ENCODE measurements at places on chromosomes 4 and X.

- no peak for DNase-seq
Measured at GRCh38 chr4:13928214-13928613, 300.7 kb upstream of the BOD1L1 start.

DNA sequence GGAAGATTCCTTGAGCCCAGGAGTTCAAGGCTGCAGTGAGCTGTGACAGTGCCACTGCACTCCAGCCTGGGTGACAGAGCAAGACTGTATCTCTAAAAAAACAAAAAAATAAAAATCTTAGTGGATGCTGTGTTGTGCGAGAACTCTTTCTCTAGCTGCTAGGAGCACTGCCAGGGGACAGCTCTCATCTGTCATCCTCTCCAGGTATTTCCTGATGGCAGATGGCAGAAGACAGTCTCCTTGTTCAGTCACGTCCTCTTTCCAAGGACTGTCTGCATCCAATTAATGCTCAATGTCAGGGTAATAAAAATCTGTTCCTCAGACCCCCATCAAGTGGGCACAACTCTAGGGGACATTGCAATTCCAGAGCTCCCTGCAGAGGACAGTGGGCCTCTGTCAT lies 29.2 kb downstream of the PPM1K start:
- DNase-seq = no peak

- no peak for DNase-seq
Measured at GRCh38 chr4:89161841-89162240, 50.5 kb downstream of the TIGD2 start.

DNA sequence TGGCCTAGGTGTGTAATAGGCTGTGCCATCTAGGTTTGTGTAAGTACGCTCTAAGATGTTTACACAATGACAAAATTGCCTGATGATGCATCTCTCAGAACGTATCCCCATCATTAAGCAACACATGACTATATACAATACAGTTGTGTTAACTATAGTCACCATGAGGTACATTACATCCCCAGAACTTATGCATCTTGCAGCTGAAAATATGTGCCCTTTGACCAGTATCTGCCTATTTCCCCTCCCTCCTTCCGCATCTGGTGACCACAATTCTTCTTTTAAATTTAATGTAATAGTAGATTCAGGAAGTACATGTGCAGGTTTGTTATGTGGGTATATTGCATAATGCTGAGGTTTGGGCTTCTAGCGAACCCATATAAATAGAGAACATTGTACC lies 239.8 kb upstream of the IL1RAPL1 start:
- DNase-seq = peak; percentile 34

DNA sequence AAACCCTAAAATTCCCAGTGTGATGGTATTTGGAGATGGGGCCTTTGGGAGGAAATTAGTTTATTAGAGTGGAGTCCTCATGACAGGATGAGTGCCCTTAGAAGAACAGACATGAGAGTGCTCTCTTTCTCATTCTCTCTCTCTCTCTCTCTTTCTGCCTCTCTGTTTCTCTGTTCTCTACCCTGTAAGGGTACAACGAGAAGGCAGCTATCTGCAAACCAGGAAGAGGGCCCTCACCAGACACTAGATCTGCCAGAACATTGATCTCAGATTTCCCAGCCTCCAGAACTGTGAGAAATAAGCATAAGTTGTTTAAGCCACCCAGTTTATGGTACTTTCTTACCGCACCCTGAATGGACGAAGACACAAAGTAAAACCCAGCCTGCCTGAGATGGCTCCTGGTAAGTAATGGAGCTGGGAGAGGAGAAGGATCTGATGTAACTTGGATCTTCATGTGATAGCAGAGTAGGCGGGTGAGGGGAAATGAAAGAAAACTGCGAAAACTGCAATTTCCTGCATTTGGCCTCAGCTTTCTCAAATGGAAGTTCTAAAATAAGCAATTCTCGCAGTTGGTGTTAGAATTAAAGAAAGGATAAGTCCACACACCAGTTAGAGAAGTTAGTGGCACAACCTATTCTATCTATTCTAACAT lies 8.7 kb upstream of the CDS1 start:
- no peak for DNase-seq

DNA sequence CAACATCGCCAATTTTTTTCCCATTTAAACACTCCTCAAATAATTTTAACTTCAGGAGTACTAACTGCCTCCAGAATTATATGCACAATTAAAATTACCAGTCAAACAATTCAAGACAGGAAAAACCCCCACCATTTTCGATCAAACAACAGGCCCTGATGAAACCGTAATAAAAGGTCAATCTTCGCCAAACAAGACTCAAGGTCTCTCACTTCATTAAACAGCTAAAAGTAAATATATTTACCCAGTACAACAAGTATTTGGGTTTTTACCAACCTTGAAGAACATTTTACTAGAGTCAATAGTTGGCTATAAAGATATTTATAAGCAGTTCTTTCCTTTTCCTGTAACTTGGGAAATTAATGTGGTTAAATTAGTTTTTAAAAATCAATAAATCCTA lies 28.3 kb downstream of the RFC1 start:
- no peak for DNase-seq

DNA sequence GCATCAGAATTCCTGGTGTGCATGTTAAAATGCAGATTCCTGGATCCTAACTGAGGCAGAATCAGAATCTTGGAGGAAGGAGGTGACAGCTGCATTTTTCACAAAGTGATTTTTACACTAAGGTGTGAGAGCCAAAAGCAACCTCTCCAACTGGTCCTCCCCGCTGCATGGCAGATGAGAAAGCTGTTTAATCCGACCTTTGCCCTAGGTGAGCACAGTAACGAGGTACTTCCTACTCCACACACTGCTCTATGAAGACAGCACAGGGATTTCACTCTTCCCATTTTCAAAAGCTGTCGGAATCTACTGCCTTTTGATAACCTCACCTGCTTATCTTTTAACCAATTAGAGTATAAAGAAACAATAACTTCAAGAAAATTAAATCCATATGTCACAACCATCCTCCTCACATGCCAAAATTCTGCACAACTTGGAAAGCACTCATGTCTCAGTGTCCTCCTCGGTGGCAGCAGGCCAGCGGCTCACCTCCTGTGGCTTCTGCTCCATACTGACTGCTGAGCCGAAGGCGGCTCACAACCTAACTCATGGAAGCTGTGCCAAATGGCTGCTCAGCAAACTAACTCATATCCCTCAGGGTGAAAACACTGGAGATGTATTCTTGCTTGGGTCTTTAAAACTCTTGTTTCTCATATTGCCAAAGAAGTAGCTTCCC lies 3.6 kb downstream of the CASP6 start:
- DNase-seq = no peak

- DNase-seq = no peak
Measured at GRCh38 chrX:37785569-37785968, 5.7 kb downstream of the CYBB start.

- no peak for DNase-seq
Measured at GRCh38 chr4:148044089-148044911, 312.4 kb downstream of the ARHGAP10 start.

- no peak for DNase-seq
Measured at GRCh38 chr4:28075401-28075956, 1214.8 kb downstream of the STIM2 start.

GRCh38 chrX:124502166-124502565 lies 155.8 kb downstream of the SH2D1A start:
- no peak for DNase-seq

GRCh38 chr4:137635601-137636000 lies 103.3 kb upstream of the PCDH18 start:
- DNase-seq = no peak

- no peak for DNase-seq
Measured at GRCh38 chr4:184528051-184528450, 53.7 kb upstream of the IRF2 start.

DNA sequence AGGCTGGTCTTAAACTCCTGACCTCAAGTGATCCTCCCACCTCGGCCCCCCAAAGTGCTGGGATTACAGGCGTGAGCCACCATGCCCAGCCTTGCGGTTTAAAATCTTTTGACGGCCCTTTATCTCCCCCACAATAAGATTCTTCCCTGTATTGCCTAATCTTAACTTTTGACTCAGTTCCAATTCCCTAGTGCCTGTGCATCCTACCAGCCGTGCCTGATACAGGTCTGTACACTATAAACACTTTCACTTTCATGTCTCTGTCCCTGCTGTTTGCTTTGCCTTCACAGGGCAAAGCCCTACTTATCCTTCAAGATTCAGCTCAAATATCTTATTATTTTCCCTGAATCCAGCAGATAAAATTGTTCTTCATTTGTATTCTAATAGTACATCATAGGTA lies 74.6 kb downstream of the WDR44 start:
- DNase-seq = no peak

GRCh38 chr4:127045861-127046260 lies 586.9 kb upstream of the INTU start:
- no peak for DNase-seq

GRCh38 chr4:98673978-98674377 lies 15.6 kb upstream of the TSPAN5 start:
- DNase-seq = no peak

DNA sequence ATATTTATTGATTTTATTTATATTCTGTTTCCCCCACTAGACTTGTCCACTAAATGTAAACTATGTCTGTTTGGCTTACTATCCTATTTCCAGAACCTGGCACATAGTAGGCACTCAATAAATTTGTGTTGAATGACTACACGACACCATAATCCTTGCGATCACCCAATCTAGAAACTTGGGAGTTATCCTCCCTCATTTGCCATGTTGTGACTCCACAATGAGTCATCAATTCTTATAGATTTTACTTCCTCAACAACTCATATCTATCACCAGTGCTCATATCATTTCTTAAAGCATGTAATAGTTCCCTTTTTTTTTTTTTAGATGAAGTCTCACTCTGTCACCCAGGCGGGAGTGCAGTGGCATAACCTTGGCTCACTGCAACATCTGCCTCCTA lies 39.9 kb upstream of the VAMP7 start:
- DNase-seq = no peak

GRCh38 chr4:53186714-53187358 lies 179.0 kb downstream of the SCFD2 start:
- no peak for DNase-seq

GRCh38 chrX:74931214-74931613 lies 6.0 kb upstream of the NEXMIF start:
- DNase-seq = no peak

GRCh38 chrX:24285082-24285481 lies 28.8 kb downstream of the SUPT20HL2 start:
- DNase-seq = no peak

DNA sequence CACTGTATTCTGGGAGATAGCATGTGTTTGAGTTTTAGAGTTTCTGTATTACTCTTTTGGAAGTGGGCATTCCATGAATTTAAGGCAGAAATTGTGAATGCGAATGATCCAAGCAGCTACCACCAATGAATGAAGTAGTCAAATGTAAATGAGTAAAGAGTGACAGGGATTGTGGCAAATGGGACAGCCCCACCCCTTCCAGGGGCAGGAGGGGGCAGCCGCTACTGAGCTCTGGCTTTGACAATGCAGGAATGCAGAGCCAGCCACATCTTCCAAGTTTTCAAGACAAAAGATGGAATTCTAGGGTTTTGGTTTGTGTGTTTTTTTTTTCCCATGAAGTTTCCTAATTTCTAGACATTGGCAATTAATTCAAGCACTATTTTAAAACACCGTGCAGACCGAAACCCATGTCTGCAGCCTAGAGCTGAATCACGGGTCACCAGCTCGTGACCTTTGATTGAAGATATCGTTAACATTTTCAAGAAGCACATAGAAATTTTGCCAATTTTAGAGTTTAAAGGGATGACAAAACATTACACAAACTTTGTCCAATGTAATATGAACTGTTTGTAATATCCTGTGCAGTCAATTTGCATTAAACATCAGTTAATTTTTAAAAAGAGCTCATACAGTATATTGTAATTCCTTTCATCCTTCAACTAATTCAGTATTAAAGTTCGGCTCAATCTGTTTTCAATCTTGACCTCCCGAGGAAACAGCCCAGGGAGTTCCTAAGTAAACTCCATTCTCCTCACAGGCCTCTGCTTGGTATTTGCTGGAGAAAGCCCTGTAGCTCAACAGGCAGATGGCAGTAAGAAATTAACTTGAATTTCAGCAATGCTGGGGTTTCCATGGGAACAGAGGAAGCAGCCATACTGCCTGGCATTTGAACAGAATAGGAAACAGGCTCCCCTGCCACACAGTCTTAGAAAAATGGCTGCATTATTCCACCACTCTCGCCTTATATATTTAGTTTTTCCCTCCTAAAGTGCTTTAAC lies 83.4 kb downstream of the UCHL1 start:
- DNase-seq = no peak

GRCh38 chr4:72312032-72312650 lies 256.9 kb downstream of the ADAMTS3 start:
- no peak for DNase-seq

DNA sequence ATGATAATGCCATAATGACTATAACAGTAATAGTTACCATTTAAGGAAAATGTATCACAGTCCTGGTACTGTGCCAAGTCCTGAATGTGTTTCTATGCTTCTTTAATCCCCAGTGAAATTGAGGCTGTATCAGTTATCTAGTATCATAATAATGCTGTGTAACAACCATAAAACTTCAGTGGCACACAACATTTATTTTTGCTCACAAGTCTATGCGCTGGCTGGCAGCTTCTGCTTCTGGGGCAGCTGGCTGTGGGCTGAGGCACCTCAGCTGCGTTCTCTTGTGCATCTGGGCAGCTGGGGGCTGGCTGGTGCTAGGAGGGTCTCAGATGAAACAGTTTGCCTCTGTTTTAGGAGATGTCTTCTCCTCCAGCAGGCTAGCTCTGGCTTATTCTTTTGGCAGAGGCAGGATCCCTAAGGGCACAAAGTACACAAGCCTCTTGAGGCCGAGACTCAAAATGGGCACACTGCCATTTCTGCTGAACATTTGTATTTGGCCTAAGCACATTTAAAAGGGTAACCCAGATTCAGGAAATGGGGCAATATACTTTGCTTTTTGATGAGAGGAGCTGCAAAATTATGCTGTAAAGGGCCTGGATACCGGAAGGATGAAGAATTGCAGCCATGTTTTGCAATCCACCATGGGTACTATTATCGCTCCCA lies 62.6 kb upstream of the DHX15 start:
- DNase-seq = no peak

DNA sequence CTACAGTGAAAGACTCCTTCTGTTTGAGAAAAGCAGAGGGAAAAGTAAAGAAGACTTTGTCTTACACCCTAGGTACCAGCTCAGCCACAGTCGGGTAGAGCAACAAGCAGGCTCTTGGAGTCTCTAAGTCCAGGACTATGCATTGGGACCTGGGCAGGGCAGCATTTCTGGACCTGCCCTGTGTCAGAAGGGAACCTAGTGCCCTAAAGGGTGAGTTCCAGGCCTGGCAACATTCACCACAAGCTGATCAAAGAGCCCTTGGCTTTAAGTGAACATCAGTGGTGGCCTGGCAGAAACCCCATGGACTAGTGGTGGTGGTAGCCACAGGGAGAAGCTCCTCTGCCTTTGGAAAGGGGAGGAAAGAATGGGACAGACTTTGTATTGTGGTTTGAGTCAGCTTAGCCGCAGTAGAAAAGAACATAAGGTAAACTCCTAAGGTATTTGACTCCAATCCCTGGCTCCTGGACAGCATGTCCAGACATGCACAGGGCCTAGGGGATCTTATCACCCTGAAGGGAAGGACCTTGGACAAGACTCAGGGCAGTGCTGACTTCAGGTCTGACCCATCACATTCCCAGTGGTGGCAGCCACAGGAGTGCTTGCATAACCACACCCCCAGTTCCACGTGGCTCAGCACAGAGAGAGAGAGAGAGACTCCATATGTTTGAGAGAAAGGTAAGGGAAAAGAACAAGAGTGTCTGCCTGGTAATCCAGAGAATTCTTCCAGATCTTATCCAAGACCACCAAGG lies 32.6 kb downstream of the CCDC158 start:
- DNase-seq = no peak

Measured in SW480 (cell line).